ENCODE measurements at places on chromosomes 5 and 9.

DNA sequence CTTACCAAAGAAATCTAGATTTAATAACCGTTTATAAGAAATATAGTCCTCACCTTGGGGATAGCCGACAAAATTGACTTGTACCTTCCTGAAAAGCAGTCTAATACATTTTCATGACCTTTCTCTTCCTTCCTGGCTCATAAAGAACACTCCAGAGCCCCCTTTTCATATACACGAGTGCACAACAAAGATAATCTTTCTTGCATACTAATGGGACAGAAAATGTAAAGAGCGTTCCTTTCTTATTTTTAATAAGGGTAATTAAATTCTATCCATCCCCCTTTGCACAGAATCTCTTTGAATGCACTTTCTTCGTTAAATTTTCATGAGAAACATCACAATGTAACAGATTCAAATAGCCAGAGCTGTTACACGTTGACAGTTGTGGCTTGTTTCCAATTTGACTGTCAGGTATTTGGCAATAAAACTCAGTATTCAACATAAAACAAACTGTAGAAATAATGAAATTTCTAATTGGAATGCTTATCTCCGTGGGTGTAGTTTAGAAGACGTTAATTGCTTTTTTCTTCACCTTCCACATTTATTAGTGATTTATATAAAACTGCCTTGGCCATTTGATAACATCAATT lies 732.3 kb upstream of the DMAC1 start:
- no peak for DNase-seq

DNA sequence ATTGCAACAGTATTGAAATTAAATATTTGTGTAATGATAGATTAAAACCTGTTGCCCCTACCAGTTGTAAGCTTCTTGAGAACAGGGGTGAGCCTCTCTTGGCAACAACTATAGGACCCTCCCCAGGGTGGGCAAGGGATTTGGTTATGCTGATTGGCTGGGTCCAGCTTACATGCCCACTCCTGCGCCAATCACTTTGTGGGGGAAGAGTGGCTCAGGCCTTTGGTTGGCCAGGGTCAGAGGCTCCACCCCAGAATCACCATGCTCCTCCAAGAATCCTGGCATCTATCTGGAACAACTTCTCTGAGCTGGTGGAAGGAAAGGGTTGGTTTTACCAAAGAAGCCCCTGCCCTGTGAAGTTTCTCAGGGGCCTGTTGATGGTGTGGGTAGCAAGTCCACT lies 8.6 kb upstream of the PITX1 start:
- DNase-seq = no peak

DNA sequence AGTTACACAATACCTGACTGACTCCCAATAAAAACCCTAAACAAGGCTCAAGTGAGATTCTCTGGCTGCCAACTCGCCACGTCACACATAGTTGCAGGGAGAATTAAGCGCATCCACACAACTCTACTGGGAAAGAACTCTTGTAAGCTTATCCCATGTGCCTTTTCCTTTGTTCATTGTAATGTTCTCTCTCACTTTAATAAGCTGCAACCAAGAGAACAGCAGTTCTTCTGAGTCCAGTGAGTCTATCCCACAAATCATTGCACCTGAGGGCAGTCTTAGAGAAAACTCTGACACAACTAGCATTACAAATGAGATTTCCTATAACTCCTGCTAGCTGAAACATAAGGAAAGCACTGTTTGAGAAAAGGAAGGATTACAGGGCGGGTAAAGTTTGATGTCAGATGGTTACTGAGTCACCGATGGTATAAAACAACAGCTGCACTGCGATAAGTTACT lies 27.4 kb downstream of the CENPK start:
- no peak for DNase-seq

GRCh38 chr9:35743452-35743851 lies 5.6 kb downstream of the GBA2 start:
- no peak for DNase-seq

DNA sequence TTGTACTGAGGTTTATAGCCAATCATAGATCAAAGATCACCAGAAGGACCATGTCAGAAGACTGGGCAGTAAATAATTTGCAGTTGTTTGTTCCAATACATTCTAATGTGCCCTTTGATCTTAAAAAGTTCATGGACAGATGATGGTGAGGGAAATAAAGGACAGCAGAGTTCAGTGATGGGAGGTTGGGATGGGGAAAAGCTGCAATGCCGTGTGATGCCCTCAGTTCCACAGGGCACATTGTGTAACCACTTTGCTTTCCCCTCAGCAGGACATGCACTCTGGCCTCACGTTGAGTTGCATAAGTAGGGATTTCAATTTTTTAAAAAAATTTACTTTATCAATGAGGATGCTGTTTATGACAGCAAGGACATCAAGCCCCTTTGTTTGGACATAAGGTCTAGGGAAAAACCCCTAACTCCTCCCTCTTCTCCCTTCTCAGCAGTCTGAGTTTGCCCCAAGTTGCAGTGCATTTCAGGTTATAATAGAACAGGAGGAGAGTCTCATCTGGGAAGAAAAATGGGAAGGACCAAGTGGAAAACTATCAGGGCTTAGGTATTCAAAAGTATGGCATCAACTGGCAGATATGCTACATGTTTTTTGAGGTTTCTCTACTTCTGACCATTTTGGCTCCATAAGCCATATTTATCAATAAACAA lies 83.1 kb upstream of the TMED7 start:
- no peak for DNase-seq

GRCh38 chr9:137919649-137920141 lies 42.1 kb downstream of the CACNA1B start:
- DNase-seq = no peak

DNA sequence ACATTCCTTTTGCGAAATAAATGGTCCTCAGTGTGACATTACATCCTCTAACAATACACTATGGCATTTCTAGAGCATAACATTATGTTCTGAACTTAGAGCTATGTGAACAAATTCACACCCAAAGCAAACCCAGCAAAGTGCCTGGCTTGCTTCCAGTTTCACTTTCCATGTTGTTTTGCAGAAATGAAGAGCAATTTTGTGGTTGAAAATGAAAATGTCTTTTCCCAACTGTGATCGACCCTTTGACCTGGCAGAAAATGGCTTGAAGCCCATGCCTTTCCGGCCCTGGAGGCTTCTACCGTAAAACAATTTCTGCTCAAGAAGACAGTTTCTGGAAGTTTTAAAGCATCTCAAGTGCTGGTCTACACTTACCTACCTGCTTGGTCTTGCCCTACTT lies 344.7 kb upstream of the RGMB start:
- no peak for DNase-seq

DNA sequence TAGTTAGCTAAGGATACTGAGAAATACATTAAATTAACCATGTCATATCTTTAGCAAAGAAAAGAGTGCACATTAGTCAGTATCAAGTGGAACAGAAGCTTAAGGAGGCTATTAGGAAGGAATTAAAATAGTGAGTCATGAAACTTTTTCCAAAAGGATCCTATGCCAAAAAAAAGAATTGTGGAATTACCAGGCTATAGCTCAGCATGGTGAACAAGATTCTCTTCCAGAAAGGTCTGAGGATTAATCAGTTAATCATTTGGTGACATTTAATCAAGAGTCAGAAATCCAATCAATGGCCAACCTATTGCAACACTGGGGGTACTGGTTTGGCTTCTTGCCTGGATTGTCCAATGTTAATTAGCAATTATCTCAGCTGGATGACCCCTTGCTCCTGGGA lies 244.5 kb upstream of the NMUR2 start:
- DNase-seq = no peak

Measured in cortex of kidney (tissue), 1 donor.